Hematopoietic multipotent progenitor cell (in vitro differentiated cells): ENCODE measurements at places on chromosomes 7 and 10.

GRCh38 chr7:121369462-121369861 is 26.6 kb downstream of the FAM3C start:
- DNase-seq, result no peak

- peak; percentile 9 for DNase-seq
Observed at GRCh38 chr7:96320442-96320841, 1.5 kb downstream of the SLC25A13 start.

DNA sequence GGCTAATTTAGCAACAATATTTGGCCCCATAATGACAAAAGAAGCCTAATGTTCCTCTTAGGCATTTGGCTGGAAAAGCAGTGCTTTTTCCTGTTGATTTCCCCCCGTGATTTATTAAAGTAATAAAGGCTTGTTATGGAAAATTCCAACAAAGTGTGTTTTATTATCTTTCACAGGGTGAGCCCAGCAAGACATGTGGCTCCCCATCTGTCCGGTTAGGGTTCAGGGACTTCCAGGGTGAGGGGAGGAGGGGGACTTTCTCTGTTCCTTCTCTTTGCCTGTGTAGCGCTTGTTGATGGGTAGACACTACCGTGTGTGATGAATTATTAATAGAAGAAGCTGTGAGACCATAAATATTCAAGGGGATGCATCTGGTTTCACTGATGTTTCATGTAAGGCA is 39.0 kb downstream of the HTR5A start:
- DNase-seq, result no peak

DNA sequence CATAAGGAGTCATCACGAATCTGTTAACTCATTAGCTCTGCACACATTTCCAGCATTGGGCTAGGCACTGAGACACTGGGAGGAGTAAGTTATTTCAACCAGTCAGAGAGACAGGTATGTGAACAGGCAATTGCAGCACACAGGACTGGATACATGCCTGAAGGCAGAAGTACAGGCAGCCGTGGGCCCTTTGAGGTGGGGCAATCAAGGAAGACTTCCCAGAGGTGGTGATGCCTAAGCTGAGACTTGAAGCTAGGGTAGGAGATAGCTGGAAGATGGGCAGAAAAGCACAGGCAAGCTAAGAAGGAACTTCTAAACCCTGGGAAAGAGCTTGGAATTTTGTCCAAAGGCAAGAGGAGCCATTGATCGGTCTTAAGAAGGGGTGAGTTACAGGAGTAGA is 249.7 kb downstream of the EMX2 start:
- DNase-seq, result no peak

- DNase-seq, result no peak
Observed at GRCh38 chr7:132347858-132348257, 228.4 kb downstream of the PLXNA4 start.

DNA sequence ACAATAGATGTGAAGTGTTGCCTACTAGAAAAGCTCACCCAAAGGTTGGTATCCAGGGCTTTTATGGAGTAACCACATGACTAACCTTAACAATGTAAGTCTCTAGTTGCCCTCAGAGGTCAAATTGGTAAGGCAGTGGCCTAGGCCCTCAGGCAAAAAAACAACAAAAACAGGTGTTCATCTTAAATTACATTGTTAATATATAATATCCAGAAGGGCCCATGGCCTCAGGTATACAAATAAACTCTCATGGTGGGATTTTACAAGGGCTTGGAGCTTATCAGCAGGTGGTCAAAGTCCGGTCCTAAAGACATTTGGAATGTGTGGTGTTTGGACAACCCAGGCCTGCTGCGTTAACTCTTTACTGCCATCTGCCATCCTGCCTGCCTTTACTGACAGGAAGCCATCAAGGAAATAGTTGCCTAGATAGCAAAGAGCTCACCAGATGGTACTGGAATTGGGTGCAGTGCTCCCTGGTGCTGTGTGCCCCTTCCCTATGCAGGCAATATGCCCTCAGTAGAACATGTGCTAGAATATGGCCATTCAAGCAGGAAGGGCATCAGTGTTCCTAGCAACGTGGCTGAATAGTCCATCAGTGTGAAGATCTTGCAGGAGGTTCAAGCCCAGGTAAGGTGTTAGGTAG is 36.2 kb downstream of the TOMM7 start:
- DNase-seq, result no peak

DNA sequence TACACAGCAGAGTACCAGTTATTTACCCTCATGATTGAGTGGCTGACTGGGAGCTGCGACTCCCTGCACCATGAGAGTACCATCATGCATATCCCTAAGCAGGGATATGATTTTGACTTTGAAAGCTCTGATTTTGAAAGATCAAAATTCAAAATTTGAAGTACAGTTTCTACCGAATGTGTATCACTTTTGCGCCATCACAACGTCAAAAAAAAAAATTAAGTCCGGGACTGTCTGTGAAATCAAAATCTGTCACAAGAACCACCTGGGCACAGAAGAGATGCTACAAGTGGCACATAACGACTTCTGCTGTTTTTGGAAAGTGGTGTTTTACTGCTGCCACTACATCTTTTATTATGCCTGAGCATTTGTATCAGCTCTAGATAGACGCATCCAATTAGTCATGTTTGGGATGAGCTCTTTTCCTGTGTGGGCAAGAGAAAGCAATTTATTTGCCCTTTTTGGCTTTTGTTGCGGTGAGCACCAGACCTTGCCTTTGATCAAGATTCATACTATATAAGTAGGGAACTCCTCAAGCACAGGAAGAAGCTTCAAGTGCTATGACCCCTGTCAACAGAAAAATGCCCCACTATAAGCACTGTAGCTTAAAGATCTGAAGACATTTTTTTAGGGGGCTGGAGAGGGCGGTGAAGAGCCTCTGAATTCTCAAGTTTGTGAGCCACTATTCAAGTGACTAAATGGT is 10.7 kb downstream of the MTPN start:
- DNase-seq, result no peak

- no peak for DNase-seq
Observed at GRCh38 chr10:21021843-21022594, 124.9 kb upstream of the NEBL start.
